ENCODE measurements at places on chromosomes 4 and X. TPM values are rescaled to one million over a fixed set of nuclear protein-coding genes. Genes with fewer than 3 reads are reported as not detected.

PRAF2 gene
- polyA plus RNA-seq, result 54.3 TPM

ALPK1 gene
- polyA plus RNA-seq, result 11.2 TPM

NOA1 gene
- 11.4 TPM for polyA plus RNA-seq

NPFFR2 gene
- polyA plus RNA-seq, result not detected

ZNF275 gene
- polyA plus RNA-seq, result 2.6 TPM

DGAT2L6 gene
- not detected for polyA plus RNA-seq

RBMXL3 gene
- not detected for polyA plus RNA-seq

ACTRT1 gene
- not detected for polyA plus RNA-seq

KIAA0232 gene
- polyA plus RNA-seq, result 7.9 TPM

GNRHR gene
- not detected for polyA plus RNA-seq

SHROOM4 gene
- 0.38 TPM for polyA plus RNA-seq

CXCR3 gene
- polyA plus RNA-seq, result not detected

BTK gene
- 3.7 TPM for polyA plus RNA-seq

GABRE gene
- 32.3 TPM for polyA plus RNA-seq

Data from aorta (tissue), 5 donors.